GM19239 (cell line): ENCODE measurements at places on chromosomes 11 and 22.

GRCh38 chr22:35538801-35539321 is 1.8 kb upstream of the RASD2 start:
- DNase-seq = peak; percentile 50

DNA sequence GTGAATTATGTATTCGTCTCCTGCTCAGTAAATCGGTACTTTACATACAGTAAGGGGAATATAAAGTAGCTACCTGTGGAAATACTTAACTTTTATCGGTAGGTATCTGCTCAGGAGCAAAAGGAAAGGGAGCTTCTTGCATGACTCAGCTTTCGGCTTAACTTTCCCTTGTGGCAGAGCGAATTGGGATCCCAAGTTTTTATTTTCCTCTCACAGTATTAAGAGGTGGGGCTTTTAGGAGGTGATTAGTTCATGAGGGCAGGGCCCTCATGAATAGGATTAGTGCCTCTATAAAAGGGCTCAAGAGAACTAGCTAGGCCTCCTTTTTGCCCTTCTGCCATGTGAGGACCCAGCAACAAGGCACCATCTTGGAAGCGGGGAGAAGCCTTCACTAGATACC is 18.7 kb downstream of the RCN1 start:
- DNase-seq = no peak

- DNase-seq = no peak
Measured at GRCh38 chr11:3845246-3845645, 4.5 kb upstream of the RHOG start.

GRCh38 chr11:46457659-46458424 is 66.3 kb upstream of the CHRM4 start:
- no peak for DNase-seq

DNA sequence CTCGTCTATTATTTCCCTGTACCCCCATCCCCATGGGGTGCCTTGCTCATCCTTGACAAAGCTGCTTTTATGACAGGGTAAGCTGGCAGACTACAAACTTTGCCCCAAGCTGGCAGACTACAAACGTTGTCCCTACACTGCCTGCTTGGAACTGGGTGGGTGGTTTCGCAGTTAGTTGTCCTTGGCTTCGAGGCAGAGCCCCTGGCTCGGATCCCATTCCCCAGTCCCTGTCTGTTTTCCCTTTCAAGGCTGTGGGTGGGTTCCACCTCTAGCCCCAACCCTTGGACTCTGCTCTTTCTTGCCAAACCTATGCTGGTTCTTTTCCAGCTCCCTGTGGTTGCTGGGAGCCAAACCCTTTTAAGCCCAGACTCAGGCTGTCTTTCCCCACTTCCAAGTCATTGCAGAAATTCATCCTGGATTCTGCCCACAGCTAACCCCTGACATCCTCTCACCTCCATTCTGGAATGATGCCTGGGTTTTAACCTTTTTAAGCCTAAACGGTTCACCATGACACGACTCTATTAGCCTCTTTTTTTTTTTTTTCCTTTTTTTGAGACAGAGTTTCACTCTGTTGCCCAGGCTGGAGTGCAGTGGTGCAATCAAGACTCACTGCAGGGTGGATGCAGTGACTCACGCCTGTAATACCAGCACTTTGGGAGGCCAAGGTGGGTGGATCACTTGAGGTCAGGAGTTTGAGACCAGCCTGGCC is 9.2 kb upstream of the RBM14 start:
- no peak for DNase-seq

GRCh38 chr22:41936894-41937169 is 10.1 kb downstream of the CENPM start:
- no peak for DNase-seq

- no peak for DNase-seq
Measured at GRCh38 chr11:44221992-44222391, 87.9 kb downstream of the ALX4 start.

DNA sequence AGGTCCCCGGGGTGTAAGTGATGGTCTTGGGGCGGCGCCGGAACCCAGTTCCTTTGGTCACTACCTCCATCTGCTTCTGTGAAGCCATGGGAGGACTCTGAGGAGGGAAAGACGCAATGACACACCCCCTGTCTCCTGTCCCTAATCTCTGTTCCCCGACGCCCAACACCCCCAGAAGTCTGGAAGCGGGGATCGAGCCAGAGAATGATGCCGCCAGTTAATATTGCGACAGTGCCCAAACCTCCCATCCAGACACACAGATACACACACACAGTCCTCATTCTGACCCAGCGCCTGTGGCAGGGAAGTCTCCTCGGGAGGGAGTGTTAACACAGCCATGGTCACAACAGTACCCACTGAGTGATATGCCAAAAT is 352 bp downstream of the C22orf23 start:
- no peak for DNase-seq

GRCh38 chr11:130457623-130458409 is 9.4 kb downstream of the ADAMTS15 start:
- no peak for DNase-seq

DNA sequence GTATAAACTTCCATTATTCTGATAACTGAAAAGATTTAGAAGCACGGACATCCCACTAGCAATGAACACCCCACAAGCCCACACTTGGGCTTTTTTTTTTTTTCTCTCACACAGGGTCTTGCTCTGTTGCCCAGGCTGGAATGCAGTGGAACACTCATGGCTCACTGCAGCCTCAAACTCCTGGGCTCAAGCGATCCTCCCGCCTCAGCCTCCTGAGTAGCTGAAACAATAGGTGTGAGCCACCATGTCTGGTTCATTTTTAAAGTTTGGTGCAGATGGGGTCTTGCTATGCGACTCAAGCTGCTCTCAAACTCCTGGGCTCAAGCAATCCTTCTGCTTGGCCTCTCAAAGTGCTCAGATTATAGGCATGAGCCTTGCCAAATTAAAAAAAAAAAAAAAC is 3.1 kb downstream of the RAPSN start:
- DNase-seq = no peak

DNA sequence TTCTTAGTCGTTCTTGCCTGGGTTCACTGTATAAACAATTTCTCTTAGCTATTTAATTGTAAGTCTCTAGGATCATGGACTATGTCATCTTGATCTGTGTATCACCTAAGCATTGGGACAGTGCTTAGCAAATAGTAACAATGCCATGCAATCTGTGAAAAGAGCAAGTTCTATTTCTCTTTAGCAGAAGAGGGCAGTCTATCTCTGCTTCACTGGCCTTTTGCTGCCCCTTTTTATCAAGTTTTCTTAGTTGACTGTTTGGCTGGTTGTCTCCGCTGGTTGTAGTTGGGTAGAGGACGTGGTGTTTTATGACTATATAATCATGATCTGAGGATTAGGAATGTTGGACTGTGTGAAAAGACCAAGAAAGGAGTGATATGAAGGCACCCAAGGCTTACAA is 315.0 kb downstream of the JRKL start:
- no peak for DNase-seq

DNA sequence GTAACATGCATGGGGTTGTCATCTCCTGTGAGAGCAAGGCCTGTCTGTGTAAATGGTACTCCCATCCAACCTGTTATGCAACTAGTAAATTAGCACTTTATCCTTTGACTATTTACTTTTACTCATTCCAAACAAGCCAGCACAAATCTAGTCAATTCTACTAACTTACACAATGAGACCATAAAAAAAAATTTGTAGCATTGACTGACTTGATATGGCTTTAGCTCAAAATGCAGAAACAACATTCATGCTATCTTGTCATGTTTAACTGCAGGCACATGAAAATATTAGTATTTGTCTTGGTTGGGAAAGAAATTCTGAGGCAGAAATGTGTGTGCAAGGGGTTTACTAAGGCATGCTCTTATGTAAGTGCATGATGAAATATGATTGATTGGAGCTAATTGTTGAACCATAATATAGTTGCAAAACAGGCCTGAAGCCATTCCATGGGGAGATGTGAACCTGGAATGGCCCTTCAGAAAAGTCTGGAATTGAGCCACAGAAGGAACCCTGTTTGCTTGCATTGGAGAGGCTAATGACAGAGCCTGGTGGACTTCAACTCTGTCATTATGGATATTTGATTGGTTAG is 2.5 kb downstream of the SLC22A25 start:
- no peak for DNase-seq

DNA sequence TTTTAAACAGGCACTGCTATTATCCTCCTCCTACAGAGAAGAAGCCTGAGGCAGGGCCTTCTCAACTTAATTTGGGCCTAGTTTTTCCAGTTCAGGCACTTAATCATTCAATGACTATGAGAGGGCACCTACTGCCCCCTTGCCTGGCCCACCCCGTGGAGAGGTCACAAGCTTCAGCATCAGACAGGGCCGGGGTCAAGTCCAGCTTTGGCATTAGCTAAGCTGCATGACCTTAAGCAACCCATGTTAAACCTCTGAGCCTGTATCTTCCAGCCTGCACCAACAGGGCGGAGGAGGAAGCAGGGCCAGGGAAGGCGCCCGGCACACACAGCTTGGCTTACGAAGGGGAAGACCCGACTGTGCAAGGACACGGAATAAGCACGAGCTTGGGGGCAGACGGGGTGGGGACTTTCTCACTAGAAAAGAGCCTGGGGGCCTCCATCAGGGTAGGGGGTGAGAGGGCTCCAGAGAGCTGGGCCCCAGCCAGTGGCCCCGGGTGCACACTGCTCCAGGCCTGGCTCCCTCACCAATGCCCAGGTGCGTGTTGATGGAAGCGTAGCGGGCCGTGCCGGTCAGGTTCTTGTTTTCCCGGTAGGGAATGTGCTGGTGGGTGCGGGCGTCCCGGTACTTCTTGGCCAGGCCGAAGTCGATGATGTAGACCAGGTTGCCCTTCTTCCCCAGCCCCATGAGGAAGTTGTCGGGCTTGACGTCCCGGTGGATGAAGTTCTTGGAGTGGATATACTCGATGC is 16.9 kb downstream of the CSNK1E start:
- no peak for DNase-seq

GRCh38 chr11:48032721-48033120 is 52.4 kb downstream of the PTPRJ start:
- DNase-seq = no peak

DNA sequence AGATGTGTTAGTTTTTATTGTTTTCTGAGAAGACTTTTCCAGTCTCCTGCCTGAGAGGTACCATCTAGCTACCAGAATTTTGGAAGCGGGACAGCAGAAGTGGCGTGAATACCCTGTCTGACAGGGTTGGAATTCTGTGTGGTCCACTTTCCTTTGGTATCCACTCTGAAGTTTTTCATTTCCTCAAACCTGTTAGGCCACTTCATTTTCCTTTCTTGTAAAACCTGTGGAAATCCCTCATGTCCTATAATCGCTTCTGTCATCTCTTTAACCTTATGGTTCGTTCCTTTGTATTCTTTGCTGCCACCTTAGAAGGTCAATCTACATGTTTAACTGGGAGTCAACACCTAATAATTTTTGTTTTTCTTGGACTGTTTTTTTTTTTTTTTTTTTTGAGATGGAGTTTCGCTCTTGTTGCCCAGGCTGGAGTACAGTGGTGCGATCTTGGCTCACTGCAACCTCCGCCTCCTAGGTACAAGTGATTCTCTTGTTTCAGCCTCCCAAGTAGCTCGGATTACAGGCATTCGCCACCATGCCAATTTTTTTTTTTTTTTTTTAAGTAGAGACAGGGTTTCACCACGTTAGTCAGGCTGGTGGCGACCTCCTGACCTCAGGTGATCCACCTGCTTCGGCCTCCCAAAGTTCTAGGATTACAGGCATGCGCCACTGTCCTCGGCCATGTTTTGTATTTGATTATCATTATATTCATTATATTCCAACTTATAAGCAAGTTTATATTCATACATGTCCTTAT is 7.1 kb downstream of the SFI1 start:
- no peak for DNase-seq

- no peak for DNase-seq
Measured at GRCh38 chr11:36095716-36096115, 151.9 kb downstream of the LDLRAD3 start.

DNA sequence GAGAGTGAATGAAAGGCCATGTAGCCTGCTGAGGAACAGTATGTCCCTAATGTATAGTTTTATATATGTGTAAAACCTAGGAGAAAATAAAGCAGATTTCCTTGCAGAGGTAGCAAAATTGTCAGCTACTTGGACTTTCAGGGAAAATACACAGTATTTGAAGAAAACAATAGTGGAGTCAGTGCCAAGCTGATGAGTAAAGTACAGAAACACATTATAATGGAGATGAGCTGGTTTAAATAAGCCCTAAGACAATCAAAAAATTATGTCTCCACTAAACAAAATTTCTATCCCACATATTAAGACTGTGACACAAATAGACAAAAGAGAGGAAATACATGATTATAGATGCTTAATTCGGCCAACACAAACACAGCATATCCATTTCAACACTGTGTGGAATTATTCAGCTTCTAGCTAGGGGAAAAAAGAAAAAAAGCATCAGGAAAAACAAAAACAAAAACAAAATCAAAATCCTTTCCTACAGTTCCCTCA is 75.9 kb downstream of the MAML2 start:
- DNase-seq = no peak

- DNase-seq = no peak
Measured at GRCh38 chr22:42154293-42155052, 23.9 kb upstream of the CYP2D6 start.

DNA sequence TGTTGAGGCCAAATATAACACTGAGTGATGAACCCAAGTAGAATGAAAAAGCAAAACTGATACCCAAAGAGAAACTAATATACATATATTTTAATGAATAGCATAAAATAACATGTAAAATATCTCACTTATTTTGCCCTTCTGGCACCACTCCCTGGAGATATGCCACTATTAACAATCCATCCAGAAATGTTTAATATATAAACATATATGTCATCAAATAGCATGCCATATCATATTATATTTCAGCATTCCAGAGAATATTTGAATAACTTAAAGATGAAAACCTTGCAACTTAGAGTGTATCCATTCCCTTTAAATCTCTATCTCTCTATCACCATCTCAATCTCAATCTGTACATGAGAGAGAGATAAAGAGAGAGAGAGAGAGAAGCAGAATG is 1073.3 kb upstream of the RAG2 start:
- DNase-seq = no peak

DNA sequence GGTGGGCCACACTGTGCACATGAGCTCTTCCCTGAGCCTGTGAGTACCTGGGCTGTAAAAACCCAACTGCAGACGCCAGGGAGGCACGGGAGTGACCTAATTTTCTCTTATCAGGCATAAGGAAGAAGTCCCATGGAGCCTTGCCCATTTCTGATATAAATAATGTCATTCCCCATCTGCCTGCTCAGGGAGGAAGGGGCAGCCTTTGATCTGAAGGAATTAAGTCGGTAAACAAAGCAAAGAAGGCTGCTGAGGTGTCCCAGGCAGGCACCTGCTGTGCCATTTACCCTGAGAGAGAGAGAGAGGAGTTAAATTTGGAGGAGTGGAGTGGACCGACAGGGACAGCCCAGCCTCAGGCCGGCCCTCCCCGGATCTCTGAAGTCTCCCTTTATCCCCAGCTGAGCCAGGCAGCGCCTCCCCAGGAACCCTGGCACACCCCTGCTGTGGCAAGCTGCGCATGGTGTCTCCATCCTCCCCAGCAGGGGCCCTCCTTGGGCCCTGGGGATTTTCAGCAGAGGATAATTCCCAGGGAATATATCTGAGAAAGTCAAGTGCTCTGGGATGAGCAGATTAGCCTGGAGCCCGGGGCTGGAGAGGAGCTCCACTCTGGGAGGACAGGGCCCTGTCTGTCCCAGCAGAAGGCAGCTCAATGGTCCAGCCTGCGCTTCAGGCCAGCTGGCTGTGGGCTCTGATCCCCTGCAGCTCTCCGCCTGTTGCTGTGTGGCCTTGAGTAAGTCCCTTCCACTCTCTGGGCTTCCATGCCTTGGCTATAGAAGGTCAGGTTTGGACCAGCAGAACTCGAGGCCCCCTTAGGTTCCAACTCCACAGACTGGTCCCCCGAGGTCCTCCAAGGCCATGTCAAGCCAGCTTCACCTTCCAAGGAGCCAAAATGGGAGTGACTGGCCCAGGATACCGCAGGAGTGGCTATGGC is 17.5 kb upstream of the CABP7 start:
- no peak for DNase-seq
